ENCODE measurements at places on chromosomes 7 and 10.

- DNase-seq, result no peak
These were observed 17.8 kb upstream of the IFIT2 start for GRCh38 chr10:89283936-89284475.

GRCh38 chr10:44126291-44126717 is 258.6 kb downstream of the CXCL12 start:
- no peak for DNase-seq

GRCh38 chr7:83921941-83922607 is 272.5 kb downstream of the SEMA3A start:
- DNase-seq, result no peak

DNA sequence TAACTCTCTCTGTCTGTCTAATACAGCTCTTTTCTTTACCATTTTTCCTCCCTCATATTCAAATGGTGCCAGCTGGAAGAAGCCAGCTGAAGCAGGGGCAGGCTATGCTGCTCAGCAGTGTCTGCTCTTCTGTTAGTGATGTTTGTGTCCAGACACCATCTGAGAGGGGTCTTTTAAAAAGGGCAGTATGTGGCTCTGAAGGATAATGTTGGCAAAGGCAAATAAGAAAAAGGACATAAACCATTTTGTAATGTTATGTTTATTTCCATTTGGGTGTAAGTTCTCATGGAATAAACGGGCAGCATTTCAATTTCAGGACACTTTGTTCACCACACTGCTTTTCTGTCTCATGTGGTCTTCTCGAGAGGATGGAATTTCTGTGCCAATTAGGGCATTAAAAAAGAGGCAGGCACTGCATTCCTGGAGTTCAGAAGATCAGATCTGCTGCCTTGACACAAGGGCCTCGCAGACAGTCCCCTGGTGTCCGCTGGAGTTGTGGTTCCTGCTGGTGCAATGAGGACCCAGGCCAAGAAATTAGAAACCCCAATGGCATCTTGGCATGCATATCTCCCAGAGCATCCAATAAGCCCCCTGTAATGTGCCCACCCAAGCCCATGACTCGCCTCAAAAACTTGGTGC is 109.0 kb upstream of the ELMO1 start:
- DNase-seq, result no peak

DNA sequence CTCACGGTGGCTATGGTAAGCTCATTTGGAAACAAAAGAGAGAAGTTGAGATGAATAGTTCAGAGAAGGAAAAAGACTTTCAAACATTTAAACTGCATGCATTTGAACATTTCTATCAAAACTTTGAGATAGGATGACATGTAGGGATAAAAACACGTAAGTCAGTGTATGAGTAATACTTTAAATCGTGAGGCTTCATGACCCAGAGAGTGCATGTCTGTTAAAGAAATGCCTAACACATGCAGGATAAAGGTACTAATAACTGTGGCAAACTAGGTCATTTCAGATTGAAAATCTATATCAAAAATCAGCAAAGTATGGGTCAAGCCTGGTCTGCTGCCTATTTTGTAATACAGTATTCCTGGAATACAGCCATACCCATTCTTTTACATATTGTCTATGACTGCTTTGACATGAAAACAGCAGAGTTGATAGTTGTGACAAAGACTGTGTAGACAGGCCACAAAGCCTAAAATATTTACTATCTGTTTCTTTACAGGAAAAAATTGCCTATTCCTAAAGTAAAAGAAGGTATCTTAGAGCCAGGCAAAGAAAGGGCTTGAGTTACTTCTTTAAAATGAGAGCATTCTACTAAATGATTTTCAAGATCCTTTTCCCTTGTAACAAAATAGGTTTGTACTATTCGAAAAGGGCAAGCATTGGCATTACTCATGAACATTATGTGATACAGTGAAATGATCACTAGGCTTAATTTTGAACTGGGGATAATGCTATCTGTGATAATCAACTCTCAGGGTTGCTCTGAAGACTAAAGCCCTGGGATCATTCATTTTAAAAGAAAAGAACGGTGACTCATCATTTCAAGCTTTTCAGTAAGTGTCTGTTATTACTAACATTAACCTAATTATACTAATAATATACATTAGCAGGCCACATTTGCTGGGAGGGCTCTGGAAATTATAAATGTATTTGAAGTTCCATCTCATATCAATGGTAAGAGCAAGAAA is 185.9 kb downstream of the CRPPA start:
- DNase-seq, result no peak

DNA sequence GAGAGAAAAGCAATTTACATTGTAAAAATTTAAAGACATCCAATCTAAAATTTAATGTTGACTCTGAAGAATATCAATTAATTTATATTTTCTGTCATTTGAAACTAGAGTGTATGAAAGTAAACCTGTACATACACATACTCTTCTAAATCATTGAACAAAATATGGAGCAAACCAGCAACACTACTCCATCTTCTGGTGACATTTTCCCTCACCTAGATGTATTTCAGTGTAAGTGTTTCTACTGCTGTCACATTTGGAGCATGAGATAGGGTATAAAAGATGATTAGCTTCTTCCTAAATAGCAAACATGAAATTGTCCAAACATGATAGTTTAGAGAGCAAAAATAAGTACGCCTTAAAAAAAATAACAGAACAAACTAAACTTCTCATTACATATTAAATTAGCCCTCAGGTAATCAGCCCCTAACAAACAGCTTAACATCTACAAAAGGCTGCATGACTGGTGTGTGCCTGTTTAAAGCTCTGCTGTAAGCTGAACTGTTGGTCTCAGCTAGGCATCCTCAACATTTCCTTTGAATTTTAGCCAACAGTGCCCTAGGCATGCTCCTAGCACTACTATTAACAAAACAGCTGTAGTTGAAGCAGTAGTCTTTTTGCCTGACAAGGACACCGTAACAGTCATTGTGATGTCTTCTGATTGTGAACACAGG is 189.8 kb downstream of the CTNNA3 start:
- no peak for DNase-seq

DNA sequence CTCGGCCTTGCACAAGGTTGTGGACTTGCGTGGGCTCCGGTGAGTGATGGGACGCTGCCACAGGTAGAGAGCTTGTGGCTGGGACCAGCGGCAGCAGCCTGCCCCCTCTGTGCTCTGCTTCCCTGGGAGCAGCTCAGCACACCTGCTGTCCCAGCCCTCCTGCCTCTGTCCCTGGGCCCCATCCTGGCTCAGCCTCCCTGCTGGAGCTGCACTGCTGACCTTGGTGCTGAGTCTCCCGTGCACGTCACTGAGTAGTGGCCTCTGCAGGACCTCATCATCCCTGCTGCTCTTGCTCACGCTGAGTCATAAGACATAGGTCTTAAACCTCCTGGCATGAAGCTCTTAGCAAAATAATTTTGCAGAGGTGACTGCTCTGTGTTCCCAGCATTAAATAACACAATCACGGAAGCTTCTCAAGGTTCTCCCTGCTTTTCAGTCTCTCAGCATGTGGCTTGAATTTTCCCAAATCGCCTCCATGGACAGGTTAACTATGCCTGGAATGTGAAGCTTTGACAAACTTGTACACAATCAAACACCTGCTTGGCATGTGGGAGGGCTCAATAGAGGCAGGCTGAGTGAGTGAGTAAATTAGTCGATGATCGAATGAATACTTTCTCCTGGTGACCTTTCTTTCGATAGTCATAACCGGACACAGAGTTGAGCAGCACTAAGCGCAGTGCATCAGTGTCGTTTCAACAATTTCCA is 63.8 kb upstream of the NPS start:
- DNase-seq, result no peak

GRCh38 chr10:80596391-80597257 is 58.9 kb downstream of the SH2D4B start:
- no peak for DNase-seq

DNA sequence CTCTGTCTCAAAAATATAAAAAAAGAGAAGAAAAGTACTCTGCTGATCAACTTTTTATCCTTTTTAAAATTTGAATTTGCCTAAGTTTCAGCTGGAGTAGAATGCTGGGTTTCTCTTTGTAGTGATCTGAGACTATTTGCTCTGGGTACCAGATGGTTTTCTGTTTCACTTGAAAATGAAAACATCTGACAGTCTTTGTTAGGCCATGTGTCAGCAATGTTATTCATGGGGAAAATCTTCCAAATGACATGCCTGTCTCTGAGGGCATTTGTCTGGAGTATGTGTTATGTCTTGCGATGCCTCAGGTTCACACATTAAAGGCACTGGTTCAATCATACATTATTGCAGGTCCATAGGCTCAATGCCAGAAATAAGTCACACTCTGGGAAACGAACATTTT is 175.3 kb upstream of the TMEM229A start:
- DNase-seq, result no peak

DNA sequence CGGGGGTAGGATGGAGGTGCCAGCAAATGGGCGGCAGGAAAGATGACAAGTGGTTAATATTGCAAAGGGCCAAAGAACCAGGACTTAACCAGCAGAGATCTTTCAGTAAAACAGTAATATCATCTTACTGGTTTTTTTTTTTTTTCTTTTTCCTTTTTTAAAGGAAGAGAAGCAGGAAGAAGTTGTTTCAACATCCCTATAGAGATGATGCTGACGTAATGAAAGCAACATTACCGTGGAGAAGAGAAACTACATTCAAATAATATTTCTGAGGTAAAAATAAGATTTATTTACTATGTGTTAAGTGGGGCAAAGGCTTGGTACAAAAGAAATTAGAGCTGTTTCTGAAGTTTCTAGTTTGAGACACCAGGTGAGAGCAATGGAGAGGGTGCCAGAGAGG is 11.0 kb downstream of the MINDY3 start:
- DNase-seq, result no peak

DNA sequence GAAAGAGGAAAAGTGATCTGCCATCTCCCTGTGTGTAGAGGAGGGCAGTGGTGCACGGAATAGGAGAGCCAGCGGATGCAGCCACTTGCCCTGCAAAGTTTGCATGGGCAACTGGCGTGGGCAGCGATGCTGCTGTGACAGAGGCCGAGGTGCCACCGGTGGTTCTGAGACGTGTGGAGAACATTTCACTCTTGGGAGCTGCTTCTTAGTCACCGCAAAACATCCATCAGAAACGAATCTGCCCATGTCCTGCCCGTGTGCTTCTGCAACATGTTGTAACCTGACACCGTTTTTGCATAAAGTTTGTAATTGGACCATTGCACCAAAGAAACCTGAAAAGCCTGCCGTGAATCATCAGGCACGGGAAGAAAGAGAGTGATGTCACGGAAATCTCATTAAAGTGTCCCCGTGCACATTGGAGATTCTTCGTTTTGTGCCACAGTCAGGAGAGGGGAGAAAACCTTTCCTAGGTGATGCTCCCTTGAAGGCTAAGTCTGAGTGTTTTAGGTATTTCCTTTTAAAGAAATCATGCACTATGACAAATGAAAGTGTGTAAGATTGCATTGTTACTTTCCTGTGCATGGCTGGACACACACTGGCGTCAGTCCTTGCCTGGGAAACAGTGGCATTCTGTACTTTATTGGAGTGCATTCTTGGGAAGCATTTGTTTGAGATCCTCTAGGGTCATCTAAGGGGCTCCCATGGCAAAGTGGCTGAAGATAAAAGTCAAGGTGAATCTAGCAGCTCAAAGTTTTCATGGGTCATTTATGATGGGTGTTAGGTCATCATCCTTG is 302.6 kb downstream of the KLF6 start:
- no peak for DNase-seq

- DNase-seq, result no peak
These were observed 93.4 kb upstream of the ARMC3 start for GRCh38 chr10:22834471-22834870.

- DNase-seq, result no peak
These were observed 1004.9 kb downstream of the KCNMA1 start for GRCh38 chr10:76632767-76633051.

GRCh38 chr7:29147821-29148220 is 1.5 kb upstream of the CPVL start:
- no peak for DNase-seq

DNA sequence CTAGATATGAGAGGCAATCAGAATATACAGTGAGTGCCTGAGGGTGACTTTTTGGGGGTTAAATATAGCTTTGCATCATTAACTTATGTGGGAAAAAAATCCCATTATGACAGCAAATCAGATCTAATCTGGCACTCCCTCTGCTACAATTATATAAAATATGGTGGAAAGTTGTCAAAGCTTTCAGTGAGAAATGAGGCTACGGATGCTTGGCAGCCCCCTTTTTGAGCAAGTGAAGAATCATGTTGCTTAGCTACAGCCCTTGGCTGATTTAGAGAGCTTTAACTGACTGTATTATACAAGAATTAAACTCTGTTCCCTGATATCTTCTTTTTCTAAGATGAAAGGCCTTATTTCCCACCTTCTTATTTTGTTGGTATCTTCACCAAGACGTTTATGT is 57.4 kb downstream of the GPR158 start:
- DNase-seq, result no peak

GRCh38 chr7:66964411-66964810 is 31.0 kb downstream of the SBDS start:
- DNase-seq, result no peak

- no peak for DNase-seq
These were observed 146.7 kb downstream of the GPR37 start for GRCh38 chr7:124618871-124619270.

- no peak for DNase-seq
These were observed 46.3 kb downstream of the LRMDA start for GRCh38 chr10:75477680-75478079.

GRCh38 chr10:121956111-121957061 is 18.6 kb downstream of the NSMCE4A start:
- no peak for DNase-seq

DNA sequence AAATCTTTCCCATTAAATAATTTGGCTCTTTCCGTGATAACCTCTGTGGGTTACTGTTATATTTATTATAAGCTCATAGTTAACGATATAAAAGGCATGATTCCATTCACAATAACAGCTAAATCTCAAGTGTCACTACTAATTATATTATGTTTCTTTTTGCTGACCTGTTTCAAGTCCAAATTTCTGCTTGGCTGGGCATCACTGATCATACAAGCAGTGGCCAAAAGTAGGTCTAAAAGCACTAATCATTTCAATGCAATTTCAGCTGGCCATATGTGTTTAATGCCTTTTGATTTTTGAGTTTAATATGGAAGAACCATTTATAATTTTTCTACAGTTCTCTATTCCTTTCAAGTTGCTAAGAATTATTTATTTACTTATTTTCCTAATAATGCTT is 110.7 kb downstream of the SEMA3A start:
- DNase-seq, result no peak

DNA sequence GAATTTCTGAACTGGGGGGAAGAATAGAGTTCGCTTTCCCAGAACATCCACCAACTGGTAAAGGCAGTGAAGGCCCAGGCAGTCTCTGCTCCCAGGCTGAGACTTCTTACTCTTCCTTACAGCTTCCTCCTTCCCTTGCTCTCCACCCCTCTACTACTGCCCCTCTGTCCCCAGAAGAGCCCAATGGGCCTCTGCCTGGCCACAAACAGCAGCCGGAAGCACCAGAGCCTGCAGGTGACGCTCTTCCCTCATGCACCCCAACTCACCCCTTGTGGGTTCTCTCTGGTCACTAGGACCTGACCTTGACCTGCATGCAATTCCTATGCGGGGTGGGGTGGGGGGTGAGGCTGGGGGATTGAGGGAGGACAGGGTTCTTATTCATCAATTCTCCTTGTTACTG is 16.5 kb downstream of the FAM131B start:
- DNase-seq, result no peak

DNA sequence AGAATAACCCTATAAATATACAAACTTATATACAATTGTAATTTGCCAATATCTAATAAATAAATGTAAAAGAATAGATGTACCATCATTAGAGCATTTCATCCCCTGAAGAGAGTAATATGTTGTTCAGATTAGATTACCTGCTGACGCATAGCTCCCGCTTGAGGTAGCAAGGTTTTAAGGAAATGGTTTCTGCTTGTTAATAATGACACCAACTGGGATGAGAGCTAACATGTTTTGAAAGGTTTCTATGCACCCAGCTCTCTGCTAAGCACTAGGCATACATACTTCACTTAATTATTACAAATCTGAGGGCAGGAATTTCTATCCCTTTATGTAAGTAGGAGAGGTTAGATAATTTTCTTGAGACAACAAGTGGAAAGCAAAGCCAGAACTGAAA is 1003.3 kb upstream of the SORCS1 start:
- no peak for DNase-seq

Data from activated CD8-positive, alpha-beta memory T cell treated with anti-CD3 and anti-CD28 coated beads for 1 hour (primary cell).